ENCODE measurements at places on chromosomes 1 and 21.

- DNase-seq = no peak
These were observed 40.5 kb downstream of the ASH1L start for GRCh38 chr1:155522069-155522468.

DNA sequence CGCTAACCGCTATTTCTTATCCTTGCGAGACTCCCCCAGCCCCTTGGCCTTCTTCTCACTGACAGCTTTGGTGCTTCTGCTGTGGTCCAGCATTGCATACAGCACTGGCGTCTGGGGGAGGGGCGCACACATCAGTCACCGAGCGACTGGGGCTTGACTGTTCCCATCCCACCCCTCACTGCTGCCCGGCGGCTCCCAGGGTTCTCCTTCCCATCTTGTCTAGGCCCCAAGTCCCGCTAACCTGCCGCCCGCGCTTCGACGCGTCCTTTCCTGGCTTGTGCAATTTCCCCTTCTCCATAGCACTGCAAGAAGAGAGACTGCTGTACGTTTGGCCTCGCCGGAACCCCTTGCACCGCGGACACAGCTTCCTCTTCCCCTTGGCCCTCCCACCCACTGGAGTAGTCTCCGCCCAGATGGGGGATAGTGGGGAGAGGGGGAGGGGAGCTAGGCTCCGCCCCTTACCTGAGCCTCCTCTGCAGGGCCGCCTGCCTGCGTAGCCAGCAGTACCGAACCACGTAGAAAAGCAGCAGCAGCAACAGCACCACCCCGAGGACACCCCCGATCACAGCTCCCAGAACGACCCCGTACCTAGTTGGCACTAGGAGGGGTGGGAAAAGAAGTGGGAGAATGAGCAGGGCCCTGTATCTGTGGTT is 3.8 kb downstream of the MPZ start:
- peak; percentile 91 for DNase-seq

- no peak for DNase-seq
These were observed 8.8 kb upstream of the ZNF124 start for GRCh38 chr1:247180581-247180980.

DNA sequence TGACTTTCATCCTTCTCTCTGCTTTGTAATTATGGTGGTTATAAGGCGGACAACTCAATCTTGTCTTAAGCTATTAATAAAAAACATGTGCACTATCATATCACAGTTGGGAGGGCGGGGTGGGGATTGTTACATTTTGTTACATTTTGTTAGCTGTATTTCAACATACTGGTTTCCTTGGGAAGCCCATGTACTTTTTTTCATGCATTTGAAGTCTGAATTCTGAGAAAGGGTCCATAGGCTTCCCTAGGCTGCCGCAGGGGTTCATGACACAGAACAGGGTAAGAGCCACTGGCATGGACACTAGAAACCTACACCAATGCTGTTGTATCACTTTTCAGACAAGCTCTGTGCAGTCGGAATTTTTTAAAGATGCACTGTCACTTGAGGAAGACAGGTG is 178.8 kb downstream of the ETS2 start:
- DNase-seq = no peak

GRCh38 chr21:44729336-44730027 is 18.1 kb upstream of the TSPEAR start:
- no peak for DNase-seq

DNA sequence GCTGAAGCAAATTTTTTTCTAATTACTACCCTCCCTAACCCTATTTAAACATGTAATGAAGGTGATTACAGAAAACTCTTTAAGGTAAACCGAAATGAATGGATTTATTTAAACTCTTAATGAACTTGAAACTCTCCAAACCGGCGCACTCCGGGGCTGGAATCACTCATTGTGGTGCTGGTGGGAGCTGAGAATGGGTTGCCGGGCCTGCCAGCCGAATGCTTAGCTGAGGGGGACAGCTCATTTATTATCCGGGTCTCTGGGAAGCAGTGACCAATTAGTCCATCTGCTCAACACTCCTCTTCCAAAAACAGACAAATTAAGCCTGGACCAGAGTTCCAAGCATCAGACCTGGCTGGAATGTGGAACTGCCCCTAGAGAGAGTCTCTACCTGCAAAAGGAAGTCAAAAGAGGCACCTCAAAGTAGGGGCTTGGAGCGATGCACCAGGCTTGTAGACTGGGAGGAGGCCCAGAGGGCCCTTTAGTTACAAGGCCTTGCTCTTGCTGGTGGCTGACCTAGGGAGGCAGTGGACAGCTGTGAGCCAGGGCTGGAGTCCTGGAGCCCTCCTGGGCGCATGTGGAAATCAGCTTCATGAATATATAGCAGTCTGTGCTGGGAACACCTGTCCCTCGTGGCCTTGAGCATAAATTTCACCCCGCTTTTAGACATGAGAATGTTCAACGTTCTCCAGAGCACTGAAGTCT is 320.7 kb downstream of the AJAP1 start:
- DNase-seq = no peak

DNA sequence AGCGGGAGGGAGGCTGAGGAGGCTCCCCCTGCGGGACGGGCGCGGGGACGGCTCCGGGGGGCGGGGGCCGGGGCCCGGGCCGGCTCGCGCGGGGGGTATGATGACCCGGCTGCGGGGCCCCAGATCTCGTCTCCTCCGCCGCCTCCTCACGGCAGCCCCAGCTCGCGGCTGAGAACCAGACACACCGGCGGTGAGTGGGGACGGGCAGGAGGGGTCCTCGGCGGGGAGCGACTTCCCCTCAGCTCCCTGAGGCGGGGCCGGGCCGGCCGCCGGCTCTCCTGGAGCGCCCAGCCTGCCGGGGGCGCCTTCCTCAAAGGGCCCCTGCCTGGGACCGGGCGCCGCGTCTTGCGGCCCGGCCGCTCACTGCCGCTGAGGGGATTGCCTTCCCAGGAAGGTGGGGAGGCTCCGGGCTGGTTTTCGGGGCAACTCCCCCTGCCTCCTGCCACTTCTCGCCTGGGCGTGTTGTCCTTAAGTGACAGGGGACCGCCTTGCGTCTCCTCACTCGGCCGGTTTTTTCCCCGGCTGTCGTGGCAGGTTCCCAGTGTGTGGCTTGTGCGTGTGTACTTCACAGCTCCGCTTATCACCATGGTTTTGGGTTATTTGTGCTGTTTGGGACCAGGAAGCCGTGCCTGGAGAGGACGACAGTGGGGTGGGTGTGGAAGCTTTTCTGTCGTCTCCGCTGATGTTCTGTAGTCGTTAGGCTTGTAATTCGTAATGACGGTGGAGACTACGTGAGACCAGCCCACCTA is 800 bp downstream of the HIPK1 start:
- peak; percentile 64 for DNase-seq

GRCh38 chr21:42203936-42204335 is 15.0 kb upstream of the ABCG1 start:
- no peak for DNase-seq

GRCh38 chr1:225999912-226000337 is 782 bp upstream of the SDE2 start:
- DNase-seq = no peak

GRCh38 chr1:215040190-215040589 is 42.3 kb upstream of the KCNK2 start:
- no peak for DNase-seq

- peak; percentile 94 for DNase-seq
These were observed 94.7 kb downstream of the PPIAL4G start for GRCh38 chr1:148388260-148389026.

Data from transverse colon (tissue), 4 donors.